T-helper 9 cell (primary cell): ENCODE measurements at places on chromosomes 4 and X.

DNA sequence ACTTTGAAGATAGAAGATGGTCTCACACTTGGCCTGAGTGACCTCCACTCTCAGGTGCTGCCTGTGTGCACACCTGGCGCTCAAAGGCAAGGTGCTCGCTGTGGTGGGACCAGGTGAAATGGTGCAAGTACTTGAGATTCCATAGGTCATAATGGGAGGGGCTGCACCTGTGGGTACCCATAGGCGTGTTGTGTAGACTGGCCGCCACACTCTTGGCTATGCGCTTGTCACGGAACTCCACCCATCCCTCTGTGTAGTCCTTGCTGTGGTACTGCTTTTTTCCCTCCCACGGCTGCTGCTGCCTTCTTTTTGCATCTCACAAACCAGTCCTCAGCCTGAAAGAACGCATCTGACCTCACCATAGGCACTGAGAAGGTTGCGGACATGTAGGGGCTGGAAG lies 27.0 kb downstream of the METAP1 start:
- no peak for DNase-seq

DNA sequence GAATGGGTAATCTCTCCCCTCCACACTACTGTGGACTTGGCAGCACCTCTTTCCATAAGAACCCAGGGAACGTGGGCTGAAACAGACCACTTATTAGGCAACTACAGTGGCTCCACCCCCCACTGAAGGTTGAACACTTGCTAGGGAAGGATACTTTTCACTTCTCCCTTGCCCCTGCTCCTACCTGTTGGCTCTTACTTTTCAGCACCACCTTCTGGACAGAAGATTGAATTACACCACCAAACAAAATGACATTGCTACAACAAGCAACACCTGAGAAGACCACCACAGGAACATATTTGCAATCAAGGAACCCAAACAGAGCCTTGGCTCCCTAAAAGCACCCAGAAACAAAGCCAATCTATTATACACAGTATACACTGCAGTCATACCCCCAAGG lies 132.1 kb upstream of the CXCL13 start:
- DNase-seq, result no peak

GRCh38 chrX:112473654-112474053 lies 206.1 kb downstream of the LHFPL1 start:
- DNase-seq, result no peak

- DNase-seq, result no peak
Measured at GRCh38 chr4:91118597-91118996, 991.4 kb downstream of the CCSER1 start.

DNA sequence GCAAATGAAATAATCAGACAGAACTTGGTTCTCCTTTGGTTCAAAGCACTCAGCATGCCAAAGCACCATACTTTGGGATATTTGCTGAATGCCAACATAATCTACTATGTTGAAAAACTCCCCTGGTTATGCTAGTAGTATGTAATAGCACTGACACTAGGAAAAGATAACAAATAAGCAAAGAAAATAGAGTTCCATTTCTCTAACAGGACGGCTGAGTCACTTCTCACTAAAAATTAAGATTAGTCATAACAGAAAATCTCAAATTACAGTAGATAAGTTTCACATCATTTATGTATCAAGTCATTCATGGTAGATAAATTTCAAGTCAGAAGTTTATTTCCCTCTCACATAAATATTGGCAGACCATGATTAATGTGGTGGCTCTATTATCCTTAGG lies 17.9 kb downstream of the PDHA2 start:
- DNase-seq, result no peak

GRCh38 chr4:182649698-182650477 lies 267.3 kb downstream of the DCTD start:
- no peak for DNase-seq

GRCh38 chrX:45157647-45158046 lies 43.0 kb downstream of the DIPK2B start:
- DNase-seq, result no peak

GRCh38 chr4:6157926-6158325 lies 42.4 kb downstream of the JAKMIP1 start:
- DNase-seq, result no peak

GRCh38 chr4:156569535-156569934 lies 402.1 kb downstream of the PDGFC start:
- no peak for DNase-seq

DNA sequence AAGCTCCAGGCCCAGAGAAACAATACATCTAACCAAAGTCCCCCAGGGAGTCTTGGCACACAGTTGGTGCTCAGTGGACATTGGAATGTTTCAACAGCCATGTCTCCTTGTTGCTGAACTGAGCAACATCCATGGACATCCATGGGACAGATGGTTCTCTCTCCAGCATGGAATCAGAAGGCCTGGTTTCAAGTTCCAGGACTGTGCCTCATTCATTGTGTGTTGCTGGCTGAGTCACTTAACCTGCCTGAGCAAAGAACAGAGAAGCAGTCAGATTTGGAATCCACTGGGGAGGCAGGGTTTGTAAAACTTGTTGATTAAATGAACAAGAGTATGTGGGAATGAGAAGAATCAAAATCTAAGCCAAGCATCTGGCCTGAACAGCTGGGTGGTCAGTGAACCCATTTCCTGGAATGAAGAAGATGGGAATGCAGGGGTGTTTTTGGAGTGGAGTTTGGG lies 147.9 kb downstream of the CHIC2 start:
- DNase-seq, result no peak

DNA sequence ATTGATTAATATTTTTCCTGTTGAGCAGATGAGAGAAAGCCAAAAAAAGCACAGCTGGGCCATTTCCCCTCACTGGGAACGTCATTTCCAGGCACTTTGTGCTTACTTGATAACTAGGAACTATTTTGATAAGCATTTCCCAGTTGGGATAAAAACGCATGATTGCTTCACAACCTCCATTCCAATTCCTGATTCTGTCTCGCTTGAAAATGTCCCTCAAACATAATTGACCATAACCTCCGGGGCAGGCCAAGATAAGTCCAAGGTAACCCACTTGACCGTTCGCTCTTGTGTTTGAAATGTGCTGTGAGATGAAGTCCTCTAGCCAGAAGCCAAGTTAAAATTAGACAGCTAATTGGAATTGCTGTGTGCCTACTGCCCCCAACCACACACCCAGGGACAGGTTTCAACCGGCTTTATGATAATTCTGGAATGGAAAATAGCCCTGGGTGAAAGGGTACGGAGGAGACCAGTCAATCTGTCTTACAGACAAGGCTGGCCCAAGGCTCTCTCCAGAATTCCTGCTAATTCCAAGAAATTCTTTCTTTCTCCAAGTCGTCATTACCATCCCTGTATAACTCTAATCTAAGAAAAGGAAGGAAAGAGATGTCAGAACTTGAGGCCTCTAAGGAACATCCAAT lies 137.1 kb downstream of the MID1 start:
- no peak for DNase-seq

DNA sequence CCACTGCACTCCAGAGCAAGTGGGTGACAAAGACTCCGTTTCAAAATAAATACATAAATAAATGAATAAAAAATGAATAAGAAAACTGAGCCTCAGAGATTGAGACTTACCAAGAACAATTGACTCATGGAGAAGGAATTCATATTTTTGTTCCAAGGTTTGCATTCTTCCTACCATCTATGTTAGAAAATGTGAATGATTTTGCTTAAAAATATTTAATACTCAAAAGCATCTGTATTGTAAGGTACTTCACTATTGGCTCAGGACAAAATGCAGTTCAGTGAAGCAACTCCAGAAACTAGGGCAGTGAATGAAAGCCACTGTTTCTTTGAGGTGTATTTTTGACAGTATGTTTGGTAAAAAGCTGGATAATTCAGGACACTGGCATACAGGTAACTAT lies 54.1 kb downstream of the XAGE2 start:
- DNase-seq, result no peak

- DNase-seq, result no peak
Measured at GRCh38 chr4:129526812-129527211, 430.9 kb downstream of the C4orf33 start.

DNA sequence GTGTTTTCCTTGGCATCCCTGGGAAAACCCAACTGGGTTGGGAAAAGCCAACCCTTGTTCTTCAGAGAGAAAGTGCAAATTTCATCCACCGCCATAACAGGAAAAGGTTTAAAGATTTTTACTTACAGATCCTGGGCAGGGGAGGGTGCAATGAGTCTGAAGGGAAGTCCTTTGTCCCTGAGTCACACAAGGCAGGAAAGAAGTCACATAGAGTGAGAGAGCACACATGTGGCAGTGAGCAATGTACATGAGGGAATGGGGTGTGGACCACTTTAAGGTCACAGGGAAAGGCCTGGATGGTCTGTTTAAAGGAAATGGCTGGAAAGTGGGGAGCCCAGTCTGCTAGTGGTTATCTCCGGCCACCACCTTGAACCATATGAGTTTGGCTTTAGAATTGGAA lies 248.9 kb downstream of the HS3ST1 start:
- DNase-seq, result no peak

DNA sequence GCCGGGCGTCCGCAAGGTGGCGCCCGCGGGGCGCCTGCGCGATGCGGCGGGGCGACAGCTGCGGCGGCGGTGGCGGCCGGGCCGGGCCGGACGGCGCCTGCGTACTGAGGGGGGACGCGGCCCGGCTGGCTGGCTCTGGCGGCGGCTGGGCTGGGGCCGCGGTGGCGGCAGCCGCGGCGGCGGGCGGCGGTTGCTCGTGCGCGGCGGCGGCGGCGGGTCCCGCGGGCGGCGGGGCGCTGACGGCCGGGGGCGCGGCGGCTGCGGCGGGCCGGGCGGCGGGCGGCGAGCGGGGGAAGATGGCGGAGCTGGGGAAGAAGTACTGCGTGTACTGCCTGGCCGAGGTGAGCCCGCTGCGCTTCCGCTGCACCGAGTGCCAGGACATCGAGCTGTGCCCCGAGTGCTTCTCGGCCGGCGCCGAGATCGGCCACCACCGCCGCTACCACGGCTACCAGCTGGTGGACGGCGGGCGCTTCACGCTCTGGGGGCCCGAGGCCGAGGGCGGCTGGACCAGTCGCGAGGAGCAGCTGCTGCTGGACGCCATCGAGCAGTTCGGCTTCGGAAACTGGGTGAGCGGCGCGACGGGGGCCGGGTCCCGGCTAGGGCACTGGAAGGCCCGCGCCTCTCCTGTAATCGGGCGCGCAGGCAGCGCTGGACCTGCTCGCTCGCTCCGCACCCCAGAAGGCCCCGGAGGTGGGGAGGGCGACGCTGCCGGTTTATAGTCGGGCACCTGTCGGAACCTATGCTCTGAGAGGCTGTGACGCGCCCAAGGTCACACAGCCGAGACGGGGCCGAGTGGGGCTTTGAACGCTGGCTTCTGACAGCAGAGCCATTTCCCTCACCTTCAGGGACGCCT lies at the start of gene TADA2B:
Gene TADA2B, plus strand, starts transcription at position 89 of the 853 bp plus-strand sequence. Its CDS starts 208 bp downstream, at position 297.
- peak; percentile 39 for DNase-seq

GRCh38 chrX:148854306-148854705 lies 353.9 kb downstream of the AFF2 start:
- DNase-seq, result no peak

GRCh38 chr4:151983854-151984253 lies 223.0 kb upstream of the GATB start:
- DNase-seq, result no peak

DNA sequence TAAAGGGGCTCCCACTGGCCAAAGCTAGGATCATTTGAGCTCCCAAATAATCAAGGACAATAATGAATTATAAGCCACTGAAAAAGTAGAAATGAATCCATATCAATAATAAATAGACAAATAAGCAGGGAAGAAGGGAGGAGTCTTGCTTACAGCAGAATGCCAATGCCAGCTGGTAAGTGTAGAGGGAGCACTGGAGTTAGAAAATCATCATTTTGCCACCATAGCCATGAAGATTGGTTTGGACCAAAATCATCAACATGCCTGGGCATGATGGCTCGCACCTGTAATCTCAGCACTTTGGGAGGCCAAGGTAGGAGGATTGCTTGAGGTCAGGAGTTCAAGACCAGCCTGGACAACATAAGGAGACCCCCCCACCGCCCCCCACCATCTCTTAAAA lies 20.4 kb upstream of the SH3KBP1 start:
- no peak for DNase-seq

DNA sequence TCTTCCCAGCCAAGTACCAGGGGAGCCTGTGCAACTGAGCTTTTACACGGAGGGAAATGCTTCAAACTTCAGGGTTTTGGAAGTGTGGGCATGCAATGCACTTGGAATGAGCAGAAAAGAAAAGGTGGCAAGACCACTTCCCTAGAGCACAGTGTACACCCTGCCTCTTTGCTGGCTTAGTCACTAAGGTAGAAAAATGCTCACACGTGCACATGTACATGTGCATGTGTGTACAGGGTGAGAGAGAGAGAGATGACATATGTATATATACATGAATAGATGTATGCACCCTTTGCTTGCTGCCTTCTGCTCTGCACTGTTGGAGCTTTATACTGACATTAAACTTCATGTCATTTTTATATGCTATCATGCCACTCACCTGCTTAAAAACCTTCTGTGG lies 7.9 kb upstream of the KLF3 start:
- DNase-seq, result no peak

DNA sequence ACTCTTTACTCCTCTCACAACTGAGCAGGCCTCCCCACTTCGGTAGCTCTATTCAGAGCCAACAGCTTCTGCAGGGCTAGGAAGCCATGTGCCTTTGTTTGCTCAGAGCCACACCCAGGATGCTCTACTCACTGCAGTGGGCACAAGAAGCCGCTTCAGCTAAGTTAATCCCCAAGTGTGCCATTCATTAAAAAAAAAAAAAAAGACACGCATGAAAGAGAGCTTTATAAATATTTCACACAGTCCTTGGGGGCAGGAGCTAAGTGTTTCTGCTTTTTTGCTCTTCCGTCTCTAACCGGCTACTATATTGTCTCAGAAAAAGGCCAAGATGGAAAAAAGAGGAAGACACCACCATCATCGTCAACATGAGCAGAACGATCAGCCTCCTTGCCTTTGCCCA lies 8.1 kb downstream of the CRMP1 start:
- DNase-seq, result no peak

- DNase-seq, result no peak
Measured at GRCh38 chrX:132948648-132949260, 9.7 kb downstream of the HS6ST2 start.

- DNase-seq, result no peak
Measured at GRCh38 chr4:26737385-26737784, 123.3 kb upstream of the STIM2 start.

DNA sequence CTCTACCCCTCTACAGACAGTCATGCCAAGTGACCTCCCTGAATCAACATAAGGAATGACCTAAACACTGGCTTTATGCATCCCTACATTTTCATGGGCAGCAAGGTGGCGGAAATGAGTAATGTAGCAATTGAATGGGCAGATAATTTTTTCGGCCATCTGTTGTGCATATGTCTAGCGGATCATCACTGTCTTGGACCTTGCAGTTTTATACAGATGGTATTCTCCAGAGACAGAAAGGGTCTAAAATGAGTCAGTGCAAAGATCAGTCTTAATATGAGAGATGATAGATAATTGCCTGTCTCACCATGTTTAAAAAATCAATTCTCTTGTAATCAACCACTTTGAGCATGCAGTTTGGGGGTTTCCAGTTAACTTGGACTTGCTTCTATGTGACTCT lies 177.3 kb upstream of the DKK2 start:
- no peak for DNase-seq

DNA sequence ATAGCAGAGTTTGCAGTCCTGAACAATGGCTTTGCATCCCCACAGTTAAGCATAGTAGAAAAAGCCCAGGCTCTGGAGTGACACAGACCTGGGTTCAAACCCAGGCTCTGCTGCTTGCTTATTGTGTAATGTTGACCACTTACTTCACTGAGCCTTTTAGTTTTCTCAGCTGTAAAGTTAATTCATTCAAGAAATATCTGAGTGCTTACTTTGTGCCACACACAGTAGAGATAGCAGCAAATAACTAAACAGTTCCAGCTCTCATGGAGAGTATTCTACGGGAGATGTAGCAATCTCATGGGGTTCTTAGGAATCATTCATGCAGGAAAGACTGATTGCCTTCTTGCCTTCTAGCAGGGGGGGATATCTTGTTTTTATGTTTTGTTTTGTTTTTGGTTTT lies 63.2 kb downstream of the SLC9A6 start:
- DNase-seq, result no peak
